ENCODE measurements at places on chromosomes 12 and 14. TPM values are rescaled to one million over a fixed set of nuclear protein-coding genes. Genes with fewer than 3 reads are reported as not detected.
A peak's percentile ranks its signal among the peaks of the same experiment; 100 is the strongest.

SPTB gene
- 1.0 TPM for total RNA-seq

DNA sequence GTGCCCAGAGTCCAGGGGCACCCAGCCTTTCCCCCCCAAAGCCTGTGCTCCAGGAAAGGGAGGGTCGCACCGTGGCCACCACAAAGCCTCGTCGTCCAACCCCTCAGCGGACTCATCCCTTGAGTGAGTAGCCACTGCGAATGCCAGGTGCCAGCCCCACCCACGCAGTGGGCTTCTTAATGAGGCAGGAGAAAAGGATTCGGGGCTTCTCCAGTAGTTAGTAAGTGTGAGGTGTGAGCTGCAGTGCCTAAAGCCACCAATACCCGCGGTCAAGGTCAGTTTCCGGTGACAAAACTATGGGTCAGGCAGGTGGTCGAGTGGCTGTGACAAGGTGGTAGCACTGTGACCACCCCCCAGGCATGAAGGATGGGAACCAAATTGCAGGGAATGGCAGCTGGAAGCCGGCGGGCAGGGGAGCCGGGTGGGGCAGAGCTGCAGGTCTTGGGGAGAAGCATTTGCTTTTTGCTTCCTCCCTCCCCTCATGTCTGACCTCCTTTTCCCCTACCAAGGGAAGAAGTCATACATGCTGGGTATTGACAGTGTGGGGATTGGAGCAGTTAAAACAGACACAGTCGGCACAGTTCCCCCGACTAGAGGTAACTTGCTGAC, 8.0 kb downstream of the RAN start:
- no peaks in the 10 kb centered on the region for H3K4me1 ChIP-seq
- H3K4me3 ChIP-seq = no peak overlapping the region
- DNase-seq = no peak
- H3K36me3 ChIP-seq = no peaks in the 10 kb centered on the region

DNA sequence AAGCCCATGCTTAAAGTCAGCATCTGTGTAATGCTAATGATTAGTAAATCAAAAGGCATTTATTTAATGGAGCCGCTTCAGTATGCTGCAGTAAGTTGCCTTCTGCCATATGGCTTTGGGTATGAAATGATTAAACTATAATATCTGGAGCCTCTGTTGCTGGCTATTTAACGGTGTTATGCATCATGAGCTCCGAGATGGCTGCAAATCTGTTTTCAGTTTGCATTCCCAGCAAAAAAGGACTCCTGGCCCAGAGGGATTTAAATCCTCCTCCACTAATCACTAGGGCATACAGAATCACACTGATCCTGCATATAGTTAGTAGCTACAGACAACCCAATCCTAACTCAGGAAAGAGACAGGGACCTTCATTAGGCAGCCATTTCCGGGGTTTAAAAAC, 171.5 kb upstream of the EEA1 start:
- H3K4me3 ChIP-seq = no peak overlapping the region
- H3K27ac ChIP-seq = no peak overlapping the region
- no peaks in the 10 kb centered on the region for H3K4me1 ChIP-seq
- no peaks in the 10 kb centered on the region for H3K36me3 ChIP-seq

GRCh38 chr12:106245767-106246166, 2.1 kb downstream of the CKAP4 start:
- no peaks in the 10 kb centered on the region for H3K36me3 ChIP-seq
- DNase-seq = peak; percentile 35
- H3K27me3 ChIP-seq = no peaks in the 10 kb centered on the region
- peak overlapping the region; percentile 97 for H3K27ac ChIP-seq
- H3K4me3 ChIP-seq = no peak overlapping the region

DNA sequence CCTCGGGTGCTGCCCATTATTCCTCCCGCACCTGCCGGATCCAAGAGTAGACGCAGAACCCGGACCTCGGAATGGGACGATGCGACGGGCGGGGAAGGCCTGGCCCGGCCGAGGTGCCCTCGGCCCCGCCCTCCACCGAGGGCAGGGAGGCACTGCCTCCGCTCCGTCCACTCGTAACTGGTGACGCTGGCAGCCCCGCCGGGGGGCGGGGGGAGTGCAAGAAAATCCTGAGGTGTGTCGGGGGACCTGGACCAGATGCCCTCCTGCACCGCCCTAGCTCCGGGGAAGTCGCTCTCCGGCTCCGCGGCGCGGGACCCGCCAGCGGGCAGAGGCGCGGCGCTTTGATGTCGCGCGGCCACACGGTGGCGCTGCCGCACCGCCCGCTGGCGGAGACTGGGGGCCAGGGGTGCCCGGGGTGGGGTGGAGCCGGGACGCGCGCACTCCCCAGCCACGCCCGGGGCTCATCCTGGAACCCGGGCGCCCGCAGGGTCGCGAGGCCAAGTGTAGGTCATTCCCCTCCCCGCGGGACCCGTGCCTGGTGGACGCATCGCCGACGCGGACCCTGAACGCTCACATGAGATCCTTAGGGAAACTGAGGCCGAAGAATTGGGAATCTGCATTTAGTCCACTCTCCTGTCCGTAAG, 202.8 kb downstream of the TTC8 start:
- DNase-seq = peak; percentile 46
- no peaks in the 10 kb centered on the region for H3K27me3 ChIP-seq
- peak overlapping the region; percentile 35 for H3K4me3 ChIP-seq

GRCh38 chr14:92649934-92650545, 98.4 kb downstream of the LGMN start:
- peak overlapping the region; percentile 97 for H3K27ac ChIP-seq
- H3K4me3 ChIP-seq = no peak overlapping the region
- H3K36me3 ChIP-seq = no peaks in the 10 kb centered on the region
- H3K4me1 ChIP-seq = peaks cover 25% of the 10 kb centered on the region
- DNase-seq = peak; percentile 73

FBLN5 gene
- 304 TPM for total RNA-seq

DNA sequence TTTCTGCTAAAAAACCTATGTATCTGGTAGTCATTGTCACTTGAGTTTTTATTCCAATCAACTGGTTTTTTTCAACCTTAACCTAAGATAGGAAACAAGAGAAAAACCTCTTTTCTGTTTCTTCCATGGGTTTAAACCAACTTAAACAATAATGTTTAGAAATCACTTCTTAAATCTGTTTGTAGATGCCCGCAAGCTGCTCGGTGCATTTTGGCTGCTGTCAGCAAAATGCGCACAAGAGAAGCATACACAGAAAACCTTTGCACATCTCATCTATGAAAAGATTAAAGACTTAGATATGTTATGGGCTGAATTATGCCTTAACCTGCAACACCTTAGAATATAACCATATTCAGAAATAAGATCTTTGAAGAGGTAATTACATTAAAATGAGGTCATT, 299.8 kb downstream of the ITPR2 start:
- H3K36me3 ChIP-seq = no peaks in the 10 kb centered on the region
- H3K4me3 ChIP-seq = no peak overlapping the region
- H3K4me1 ChIP-seq = no peaks in the 10 kb centered on the region
- H3K27ac ChIP-seq = no peak overlapping the region

DNA sequence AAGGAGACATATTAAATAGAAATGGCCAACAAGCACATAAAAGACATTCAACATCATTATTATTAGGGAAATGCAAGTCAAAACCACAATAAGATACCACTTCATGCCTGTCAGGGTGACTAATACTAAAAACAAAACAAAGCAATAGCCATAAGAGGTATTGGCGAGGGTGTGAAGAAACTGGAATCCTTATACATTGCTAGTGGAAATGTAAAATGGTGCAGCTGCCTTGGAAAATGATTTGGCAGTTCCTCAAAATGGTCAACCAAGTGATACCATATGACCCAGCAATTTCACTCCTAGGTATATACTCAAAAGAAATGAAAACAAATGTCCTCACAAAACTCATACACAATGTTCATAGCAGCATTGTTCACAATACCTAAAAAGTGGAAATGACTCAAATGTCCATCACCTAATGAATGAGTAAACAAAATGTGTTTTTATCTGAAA, 27.0 kb downstream of the GPR135 start:
- H3K27me3 ChIP-seq = no peaks in the 10 kb centered on the region
- H3K4me3 ChIP-seq = no peak overlapping the region
- no peak for DNase-seq
- H3K4me1 ChIP-seq = no peaks in the 10 kb centered on the region
- H3K36me3 ChIP-seq = no peaks in the 10 kb centered on the region

- no peaks in the 10 kb centered on the region for H3K27me3 ChIP-seq
- no peaks in the 10 kb centered on the region for H3K36me3 ChIP-seq
- DNase-seq = no peak
- H3K27ac ChIP-seq = no peak overlapping the region
- H3K4me3 ChIP-seq = no peak overlapping the region
- H3K4me1 ChIP-seq = no peaks in the 10 kb centered on the region
These were observed 85.4 kb upstream of the CRY1 start for GRCh38 chr12:107178776-107179175.
